ENCODE measurements at places on chromosomes 12 and 14.

- DNase-seq = no peak
These were observed 514.6 kb downstream of the MED13L start for GRCh38 chr12:115762936-115763335.

DNA sequence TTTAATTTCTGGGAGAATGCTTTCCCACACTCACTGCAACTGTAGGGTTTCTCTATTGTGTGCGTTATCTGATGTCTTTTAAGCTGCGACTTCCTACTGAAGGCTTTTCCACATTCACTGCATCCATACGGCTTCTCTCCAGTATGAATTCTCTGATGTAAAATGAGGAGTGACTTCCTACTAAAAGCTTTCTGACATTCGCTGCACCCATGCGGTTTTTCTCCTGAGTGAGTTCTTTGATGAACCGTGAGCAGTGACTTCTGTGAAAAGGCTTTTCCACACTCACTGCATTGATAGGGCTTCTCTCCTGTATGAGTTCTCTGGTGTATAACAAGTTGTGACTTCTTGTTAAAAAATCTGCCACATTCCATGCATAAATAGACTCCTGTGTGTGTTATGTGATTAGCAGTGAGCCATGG lies 29.7 kb downstream of the ZNF605 start:
- DNase-seq = no peak

DNA sequence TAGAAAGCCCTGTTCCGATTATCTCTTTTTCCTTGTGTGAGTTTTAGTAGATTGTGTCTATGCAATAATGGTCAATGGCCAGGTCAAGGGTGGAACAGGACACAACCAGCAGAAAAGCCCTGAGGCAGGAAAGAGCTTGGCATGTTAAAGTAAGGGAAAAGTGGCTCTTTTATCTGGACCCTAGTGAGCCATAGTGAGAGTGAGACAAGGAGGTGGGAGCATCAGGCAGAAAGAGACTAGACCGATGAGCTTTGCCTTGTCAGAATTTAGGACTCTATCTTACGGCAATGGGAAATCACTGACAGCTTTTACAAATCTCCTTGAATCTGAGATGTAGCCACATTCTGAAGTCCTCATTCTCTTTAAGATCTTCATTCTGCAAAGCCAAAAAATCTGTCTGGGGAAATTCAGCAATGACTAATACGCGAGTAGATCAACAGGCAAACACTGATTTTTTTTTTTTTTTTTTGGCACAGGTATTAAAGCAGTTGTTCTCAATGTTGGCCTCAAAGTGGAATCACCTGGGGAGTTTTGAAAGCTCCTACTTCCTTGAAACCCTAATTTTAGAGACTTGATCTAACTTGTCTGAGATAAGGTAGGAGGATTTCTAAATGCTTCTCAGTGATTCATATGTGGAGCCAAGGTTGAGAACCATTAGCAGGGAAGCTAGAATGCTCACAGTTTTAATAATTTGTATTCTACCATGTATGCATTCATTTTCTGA lies 33.9 kb downstream of the TMEM19 start:
- no peak for DNase-seq

- DNase-seq = no peak
These were observed 1.5 kb downstream of the LAG3 start for GRCh38 chr12:6773590-6774351.

DNA sequence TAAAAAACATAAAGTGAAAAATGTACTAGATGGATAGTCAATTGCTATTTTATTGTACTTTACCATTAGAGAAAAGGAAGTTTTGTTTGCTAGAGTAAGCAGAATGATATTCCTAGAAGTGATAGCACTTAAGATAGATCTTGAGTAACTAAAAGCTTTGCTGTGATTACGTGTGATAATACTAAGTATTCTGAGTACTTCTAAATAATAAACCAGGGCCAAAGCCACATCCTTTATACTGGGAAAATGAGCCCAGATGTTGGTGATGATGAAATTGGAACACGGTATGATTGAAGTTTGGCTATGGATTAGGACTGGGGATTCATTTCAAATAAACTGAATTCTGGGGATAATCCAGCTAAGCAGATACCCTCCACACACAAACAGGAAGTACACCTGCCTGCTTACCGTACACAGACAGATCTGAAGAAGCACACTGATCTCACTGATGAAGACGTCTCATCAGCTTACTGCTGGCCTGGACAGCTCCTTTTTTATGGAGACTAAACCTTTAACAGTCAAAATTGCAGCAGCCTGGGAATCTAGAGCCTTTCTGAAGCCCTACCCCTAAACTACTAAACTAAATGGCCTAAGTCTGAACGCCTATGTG lies 199.8 kb downstream of the LRFN5 start:
- no peak for DNase-seq

DNA sequence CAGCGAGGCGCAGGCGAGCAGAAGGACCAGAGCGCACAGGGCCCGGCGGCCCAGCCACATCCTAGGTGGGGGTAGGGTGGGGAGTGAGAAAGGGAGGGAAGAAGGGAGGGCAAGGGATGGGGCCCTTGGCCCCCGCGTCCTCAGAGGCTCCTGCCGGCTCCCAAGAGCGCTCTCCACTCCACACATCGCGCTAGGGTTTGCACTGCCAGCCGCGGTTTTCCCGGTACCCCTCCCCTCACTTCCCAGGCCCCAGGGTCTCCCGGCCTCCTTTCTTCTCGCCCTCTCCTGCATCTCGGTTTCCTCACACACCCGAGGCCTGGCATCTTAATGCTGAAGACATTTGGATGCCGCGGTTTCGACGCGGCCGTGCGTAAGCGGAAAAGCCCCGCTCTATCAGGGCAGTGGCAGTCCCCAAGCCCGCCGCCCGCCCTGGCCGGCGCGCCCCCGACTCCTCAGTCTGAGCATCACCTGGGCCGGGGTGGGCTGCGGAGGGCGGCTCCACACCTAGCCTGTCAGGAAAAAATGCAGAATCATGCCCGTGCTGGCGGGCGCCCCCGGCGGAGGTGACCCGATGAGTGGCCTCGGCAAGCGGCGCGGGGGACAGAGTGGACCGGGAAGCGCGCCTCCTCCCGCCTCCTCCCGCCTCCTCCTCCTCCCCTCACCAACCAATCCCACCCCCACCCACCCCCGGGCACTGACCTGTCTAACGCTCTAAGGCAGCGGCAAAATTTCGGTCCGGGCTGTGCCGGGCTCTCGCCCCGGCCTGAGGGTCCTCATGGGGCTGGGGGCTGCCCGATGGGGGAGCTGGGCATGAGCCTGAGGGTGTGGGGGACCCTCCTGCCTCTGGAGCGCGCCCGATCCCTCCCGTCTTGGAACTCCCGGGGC lies 686 bp downstream of the B4GALNT1 start:
- no peak for DNase-seq

DNA sequence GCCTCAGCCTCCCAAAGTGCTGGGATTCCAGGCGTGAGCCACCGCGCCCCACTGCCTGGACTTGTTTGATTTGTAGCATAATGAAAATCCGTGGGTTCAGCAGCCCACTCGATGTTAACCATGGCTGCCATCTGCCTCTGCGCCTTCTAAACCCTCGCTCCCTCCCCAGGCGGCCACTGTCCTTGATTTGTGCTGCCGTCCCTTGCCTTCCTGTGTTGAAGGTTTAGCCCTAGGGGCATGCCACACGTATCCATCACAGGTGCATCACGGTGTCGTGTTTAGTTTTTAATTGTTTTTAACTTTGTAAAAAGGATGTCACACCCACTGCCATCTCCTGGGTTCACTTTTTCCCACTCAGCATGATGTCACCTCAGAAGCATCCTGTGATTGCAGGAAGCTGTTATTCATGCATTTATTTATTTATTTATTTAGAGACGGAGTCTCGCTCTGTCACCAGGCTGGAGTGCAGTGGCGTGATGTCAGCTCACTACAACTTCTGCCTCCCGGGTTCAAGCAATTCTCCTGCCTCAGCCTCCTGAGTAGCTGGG lies 24.5 kb upstream of the ULK1 start:
- no peak for DNase-seq

GRCh38 chr12:116303066-116303465 lies 25.6 kb upstream of the MED13L start:
- DNase-seq = no peak

DNA sequence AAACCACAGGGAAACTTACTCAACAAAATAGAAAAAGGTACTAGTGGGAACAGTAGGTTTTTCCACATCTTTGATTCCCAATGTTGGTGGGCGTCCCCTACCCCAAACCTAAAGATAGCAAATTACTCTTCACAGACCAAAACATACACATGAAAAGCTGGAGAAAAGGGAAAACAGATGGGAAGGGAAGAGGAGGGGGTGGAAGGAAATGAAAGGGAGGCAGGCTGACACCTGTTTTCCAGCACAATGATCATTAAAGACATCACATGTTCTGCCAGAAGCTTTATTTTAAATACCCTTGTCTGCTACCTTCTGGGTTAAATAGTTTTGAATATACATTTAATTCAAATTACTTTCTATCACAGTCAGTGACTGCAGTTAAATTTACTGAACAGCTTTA lies 1617.9 kb upstream of the SEL1L start:
- no peak for DNase-seq

DNA sequence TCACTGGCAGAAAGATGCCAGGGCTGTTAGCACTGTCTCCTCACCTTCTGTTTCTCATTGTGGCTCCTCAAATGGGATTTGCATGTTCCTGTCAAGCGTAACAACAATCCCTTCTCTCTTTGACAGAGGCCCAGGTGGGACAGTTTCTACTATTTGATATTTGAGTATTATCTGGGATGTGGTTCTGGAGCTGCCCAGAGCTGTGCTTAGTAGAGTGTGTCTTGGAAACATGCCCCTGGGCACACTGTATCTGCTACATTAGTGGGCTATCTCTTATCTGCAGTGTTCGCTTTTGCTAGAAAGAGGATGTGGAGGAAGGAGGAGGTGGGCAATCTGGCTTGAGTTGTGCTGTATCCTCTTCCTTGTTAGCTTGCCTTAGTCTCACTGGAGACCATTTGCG lies 3.8 kb upstream of the ACADS start:
- no peak for DNase-seq

- no peak for DNase-seq
These were observed 96.8 kb downstream of the TTLL5 start for GRCh38 chr14:75757644-75758402.

GRCh38 chr14:99382071-99382470 lies 98.6 kb downstream of the SETD3 start:
- DNase-seq = no peak

- no peak for DNase-seq
These were observed 58.7 kb downstream of the ADAMTS20 start for GRCh38 chr12:43493261-43493797.

DNA sequence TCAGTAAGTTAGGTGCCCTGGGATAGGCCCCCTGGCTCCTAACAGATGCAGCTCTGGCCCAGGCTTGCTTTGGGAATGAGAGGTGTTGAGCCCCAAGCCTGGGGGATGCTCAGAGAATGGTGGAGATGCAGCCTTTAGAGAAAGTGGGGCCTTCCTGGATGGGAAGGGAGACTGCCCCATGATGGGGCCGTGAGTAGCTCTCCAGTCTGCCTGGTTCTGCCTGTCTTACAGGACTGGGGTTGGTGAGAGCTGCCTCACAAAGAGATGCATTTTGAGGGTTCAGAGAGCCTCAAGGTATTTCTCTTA lies 523 bp upstream of the VRTN start:
- DNase-seq = no peak

Measured in stimulated activated CD8-positive, alpha-beta memory T cell treated with anti-CD3 and anti-CD28 coated beads, Interleukin-7, amount 100 ng/mL, for 48 hours (primary cell).